NCI-H1417 treated with DMSO at 0.1 percent for 48 hours (cell line): ENCODE measurements at places on chromosomes 2 and 18.

GRCh38 chr2:142973822-142974207 lies 96.4 kb downstream of the KYNU start:
- no peak for DNase-seq

DNA sequence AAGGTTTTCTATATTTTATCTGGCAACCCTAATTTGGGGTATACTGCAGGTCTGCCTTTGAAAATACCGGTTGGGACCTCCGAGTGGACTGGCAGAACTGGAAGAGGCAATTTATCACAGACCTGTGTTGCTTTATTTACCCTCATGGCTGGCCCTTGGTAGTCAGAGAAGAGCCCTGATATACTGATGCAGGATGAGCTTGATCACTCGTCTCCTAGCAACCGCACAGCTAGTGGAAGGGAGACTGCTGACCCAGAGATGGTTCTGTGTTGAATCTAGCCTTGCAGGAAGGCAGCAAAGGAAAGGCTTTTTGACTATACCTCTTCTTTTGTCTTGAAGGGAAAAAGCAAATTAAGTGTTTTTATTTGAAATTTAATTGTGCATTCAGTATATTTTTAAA lies 154.7 kb downstream of the EML6 start:
- DNase-seq: peak; percentile 78

DNA sequence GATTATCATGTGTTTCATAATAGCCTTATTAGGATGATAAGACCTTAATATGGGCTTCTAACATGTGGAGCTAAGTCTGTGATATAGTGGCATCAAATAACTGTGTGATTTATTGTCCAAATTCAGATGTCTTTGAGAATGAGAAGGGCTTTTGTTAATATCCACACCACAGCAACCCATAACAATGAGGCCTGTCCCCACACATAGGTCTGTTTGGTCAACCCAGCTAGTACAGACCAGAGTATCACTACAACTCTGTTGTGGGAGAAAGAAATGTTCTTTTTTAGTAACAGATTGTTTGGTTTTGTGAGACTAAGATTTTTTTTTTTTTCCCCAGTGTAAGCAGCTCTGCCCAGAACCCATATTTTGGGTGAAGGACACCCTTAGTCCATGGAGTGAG lies 439.2 kb downstream of the PIK3C3 start:
- DNase-seq: no peak

- DNase-seq: no peak
Measured at GRCh38 chr18:6487968-6488367, 73.3 kb upstream of the L3MBTL4 start.

DNA sequence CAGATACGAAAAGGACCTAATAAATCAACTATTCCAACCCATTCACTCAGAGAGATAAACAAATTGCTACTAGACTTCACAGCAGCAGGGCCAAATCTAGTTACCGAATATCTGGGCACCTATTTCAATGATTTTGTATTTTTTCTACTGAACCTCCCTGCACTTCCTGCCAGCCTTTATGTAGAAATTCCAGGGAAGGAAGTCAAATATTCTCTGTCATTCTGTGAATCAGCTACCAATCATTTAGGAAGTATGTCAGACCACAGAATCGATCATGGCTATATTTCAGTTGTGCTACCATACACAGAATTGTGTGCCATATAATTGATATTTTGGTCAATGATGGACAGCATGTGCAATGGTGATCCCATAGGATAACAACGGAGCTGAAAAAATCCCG lies 109.6 kb upstream of the SPOPL start:
- DNase-seq: no peak

DNA sequence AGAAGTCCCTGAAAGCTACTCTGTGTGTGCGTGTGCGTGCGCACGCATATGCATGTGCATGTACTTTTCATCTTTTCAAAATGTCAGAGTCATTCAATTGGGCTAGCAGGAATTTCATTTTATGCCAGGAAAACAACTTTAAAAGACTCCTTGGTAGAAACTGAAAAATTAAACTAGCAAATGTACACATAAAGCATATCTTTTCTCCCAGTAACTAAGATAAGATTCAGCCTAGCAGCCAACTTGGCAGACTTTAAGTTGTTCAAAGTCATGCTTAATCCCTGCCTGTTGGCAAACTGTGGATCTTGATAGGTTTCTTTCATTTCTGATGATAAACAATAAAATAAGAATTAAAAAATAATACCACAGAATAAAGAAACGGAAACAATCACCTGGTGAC lies 1129.1 kb downstream of the LRP1B start:
- no peak for DNase-seq
